ENCODE measurements at places on chromosomes 11 and 22.
A peak's percentile ranks its signal among the peaks of the same experiment; 100 is the strongest.

DNA sequence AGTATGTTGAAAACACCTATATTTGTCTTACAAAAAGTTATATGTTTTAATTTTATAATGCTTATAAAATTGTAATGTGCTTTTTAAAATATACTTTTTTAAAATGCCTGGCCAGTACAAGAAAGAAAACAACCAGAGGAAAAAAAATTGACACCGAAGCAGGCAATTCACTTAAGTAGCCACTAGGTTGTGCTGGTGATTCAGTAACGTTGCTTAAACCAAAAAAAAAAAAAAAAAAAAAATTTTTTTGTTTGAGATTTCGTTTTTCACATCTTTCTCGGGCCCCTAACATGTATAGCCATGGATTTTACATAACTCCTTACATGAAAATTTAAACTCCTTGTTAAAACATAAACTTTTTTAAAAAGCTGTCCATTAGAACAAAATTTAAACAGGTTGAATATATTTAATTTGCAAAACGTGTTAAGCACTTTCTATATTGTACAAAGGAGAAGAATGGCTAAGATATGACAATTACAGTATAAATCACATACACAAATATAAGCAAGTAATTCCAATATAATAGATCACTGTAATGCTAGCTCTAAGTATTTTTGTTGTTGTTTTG lies 9.2 kb downstream of the OR8B4 start:
- DNase-seq = no peak

GRCh38 chr11:13777341-13777985 lies 109.0 kb downstream of the FAR1 start:
- peak; percentile 58 for DNase-seq

- no peak for DNase-seq
Measured at GRCh38 chr22:46143491-46144147, 6.7 kb upstream of the PPARA start.

DNA sequence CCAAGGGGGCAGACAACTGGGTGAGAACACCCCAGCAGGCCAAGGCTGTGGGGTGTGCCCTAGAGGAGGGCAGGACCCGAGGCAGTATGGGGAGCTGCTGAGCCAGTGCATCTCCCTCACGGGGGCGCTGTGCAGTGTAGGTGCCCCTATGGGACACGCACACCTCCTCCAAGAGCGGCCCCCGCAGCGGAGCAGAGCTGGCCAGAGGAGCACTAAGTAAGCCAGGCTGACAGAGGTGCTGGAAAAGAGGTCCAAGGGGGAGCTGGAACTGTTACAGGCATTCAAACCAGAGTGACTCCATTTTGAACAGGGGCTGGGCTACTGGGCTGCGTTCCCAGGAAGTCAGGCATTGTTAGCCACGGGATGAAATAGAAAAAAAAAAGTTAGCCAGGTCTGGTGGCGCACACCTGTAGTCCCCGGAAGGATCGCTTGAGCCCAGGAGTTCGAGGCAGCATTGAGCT lies 41.8 kb downstream of the TST start:
- peak; percentile 64 for DNase-seq

GRCh38 chr11:70072861-70073755 lies 5.0 kb upstream of the ANO1 start:
- peak; percentile 39 for DNase-seq

DNA sequence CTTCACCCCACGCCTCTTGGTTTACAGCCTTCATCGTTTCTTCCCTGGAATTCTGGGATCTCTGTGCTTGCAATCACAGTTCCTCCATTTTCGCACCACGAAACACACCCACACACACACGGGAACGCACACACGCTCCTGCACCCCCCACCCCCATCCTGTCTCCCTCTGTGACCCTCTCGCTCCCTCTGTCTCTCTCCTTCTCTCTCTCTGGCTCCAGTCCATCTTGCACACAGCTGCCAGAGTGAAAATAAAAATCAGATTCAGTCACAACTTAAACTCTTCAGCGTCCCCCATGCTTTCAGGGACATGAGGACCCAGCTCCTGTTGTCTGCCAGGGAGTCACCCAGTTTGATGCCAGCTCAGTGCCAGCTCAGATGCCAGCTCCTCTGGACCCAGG lies 3.0 kb downstream of the GAL start:
- peak; percentile 43 for DNase-seq

DNA sequence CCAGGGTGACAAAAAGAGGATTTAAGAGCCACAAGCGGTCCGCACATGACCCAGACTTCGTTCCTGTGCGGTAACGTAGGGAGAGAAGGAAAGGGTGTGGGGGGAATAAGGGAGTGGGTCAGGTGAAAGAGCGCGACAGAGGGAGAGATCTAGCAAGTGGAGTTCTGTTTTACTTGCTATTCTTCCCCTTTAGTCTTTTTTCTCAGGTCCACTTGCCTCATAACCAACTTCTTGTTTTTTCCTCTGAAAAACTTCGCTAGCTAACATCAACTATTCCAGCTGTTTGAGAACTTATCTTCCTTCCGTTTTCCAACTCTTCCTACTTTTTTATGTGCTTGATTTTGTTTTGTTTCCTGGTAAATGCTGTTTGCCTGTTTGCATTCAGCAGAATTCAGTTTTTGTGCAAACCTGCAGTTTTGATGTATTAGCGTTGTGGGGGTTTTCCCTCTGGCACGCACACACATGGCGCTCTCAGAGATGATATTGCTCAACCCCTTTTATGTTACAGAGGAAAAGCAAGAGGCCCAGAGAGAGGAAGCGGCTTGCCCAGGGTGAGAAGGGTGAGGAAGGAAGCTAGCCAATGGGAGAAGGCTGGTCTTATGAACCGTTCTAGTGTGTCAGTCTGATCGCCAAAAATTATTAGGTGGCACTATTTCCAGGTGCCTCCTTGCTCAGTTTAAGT lies 592 bp upstream of the CTSC start:
- DNase-seq = no peak

GRCh38 chr11:68329978-68330699 lies 17.7 kb downstream of the LRP5 start:
- DNase-seq = no peak

DNA sequence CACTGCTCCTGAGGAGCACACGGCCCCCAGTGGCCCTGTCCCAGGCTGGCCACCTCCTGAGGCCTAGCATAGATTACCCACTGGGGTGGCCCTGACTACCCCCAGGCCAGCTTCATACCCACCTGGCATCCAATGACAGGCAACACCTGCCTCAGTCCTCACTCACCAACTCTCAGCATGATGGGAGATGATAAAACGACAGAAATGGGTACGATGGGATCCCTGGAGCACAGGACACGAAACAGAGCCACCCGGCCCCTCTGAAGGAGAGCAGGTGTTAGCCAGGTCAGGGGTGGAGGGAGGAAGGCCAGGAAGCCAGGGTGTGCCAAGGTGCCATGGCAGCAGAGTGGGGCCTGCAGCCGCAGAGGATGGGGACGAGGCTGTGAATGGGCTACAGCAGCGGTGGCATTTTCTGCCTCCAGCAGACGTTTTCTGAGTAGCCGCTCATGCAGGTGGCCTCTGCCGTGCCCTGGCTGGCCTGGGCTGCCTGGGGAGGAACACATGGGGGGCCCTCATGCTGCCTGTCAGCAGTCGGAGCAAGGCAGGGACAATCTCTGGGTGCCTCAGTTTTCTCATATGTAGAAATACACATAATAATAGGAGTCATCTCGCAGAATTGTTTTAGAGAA lies 50.2 kb upstream of the FGF3 start:
- peak; percentile 34 for DNase-seq

DNA sequence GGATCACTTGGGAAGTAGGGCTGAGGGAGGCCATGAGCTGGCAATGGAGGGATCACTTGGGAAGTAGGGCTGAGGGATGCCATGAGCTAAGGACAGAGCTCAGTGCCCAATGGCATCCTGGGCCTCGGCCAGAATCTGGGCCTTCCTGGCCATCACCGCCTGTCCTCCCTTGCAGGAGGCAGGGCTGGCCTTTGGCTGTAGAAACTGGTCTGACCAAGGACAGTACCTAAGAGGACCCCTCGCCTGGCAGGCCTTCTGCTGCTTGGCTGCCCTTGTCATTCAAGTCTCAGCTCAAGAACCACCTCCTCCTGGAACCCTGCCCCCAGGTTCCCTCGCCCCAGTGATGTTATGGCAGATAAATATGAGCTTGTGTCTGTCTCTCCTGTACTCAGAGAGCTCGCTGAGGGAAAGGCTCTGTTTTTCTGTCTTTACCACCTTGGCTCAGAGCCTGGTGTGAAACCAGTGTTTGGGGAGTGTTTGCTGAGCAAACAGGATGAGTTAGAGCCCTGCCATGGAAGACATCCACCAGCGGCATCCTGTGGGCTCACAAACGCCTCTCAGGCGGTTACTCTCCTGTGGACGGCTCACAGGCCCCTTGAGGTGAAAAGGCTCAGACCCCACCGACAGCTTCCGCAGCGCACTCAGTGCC lies 19.3 kb upstream of the RASL10A start:
- DNase-seq = no peak

DNA sequence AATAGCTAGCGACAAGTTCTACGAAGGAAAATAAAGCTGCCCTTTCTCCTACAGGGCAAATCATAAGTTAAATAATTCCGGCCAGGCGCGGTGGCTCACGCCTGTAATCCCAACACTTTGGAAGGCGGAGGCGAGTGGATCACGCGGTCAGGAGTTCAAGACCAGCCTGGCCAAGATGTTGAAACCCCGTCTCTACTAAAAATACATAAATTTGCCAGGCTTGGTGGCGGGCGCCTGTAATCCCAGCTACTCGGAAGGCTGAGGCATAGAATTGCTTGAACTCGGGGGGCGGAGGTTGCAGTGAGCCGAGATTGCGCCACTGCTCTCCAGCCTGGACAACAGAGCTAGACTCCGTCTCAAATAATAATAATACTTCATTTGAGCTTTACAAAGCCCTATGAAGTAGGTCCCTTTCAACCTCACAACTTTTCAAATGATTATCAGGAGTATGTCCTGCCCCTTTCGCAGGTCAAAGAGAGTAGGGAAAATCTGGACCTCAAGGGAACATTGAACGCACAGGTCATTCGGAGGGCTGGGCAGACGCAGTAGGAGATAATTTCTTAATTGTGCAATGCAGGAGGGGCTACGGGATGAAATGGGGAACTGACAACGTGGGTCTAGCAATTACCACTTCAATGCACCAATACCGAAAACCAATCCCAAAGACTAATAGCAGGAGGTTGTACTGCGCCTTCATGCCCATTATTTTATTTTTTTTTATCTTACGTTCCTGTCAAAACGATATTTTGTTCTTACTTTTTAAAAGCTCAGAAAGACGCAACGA lies 590 bp downstream of the COMMD9 start:
- DNase-seq = no peak

GRCh38 chr11:118916842-118917388 lies 8.8 kb downstream of the BCL9L start:
- peak; percentile 97 for DNase-seq

- DNase-seq = peak; percentile 71
Measured at GRCh38 chr22:38135133-38135706, 24.7 kb upstream of the BAIAP2L2 start.

- DNase-seq = no peak
Measured at GRCh38 chr11:110380836-110381622, 48.7 kb upstream of the FDX1 start.

GRCh38 chr11:44775366-44775984 lies 48.7 kb downstream of the TSPAN18 start:
- DNase-seq = peak; percentile 90

- DNase-seq = no peak
Measured at GRCh38 chr11:32108576-32108975, 17.7 kb downstream of the RCN1 start.

DNA sequence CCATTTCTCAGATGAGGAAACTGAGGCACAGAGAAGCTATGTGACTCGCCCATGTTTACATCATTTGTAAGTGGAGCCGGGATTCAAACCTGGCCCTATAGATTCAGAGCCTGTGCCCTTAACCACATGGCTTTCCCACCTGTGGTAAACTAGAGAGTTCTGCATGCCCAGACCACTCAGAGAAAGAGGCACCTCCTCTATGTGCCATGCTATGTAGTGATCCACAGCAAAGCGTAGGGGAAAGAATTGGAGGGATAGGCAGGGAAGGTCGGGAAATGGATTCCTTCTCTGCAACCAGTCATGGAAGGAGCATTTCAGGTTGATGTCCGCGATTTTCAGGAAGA lies 15.4 kb upstream of the POU2AF2 start:
- no peak for DNase-seq

GRCh38 chr11:86978756-86979608 lies 23.8 kb upstream of the FZD4 start:
- DNase-seq = no peak

DNA sequence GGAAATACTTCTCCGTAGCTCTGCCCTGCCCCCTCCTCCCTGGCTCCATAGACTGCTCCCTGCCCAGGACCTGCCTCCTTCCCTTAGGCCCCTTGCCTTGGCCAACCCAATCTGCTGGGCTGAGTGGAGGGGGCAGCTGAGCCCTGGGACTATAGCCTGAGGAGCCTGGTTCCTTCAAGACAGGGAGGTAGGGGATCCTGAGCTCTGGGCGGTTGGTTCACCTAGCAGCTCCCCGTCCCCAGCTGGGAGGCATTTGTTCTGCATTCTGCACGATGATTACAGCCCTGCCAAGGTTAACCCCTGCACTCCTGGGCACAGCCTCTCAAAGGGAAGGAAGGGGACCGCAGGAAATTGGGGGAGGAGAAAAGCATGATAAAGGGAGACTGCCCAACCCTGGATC lies 3.6 kb upstream of the CDC42EP1 start:
- no peak for DNase-seq

DNA sequence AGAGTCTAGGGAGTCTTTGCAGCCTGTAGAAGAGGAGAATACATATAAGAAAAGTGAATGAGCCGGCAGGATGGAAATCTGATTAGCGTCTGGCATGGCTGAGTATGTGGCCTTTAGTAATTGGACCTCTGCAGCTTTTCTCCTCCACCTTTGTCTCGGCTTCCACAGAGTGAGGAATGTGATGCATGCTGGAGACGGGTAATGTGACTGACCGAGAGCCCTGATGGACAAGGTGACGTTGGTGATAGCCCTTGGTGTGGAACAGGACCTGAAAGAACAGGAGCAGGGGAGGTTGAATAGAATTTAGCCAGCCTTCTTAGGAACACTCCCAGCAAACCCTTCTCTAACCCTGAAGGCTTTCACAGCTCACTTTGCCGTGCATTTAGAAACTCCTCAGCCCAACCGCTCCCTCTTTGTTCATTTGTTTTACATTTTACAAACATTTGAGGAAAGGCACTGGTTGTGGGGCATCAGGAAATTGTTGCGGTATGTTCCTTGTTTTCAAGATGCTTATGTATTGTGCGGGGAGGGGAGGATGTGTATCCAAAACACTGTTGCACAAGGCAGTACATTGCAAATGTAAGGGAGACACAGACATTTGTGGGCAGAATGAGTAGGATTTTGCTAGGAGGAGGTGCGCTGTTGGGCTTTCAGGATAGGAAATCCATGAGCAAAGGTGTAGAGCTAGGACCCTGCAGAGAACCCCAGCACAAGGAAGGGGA lies 6.9 kb downstream of the GTPBP1 start:
- no peak for DNase-seq

DNA sequence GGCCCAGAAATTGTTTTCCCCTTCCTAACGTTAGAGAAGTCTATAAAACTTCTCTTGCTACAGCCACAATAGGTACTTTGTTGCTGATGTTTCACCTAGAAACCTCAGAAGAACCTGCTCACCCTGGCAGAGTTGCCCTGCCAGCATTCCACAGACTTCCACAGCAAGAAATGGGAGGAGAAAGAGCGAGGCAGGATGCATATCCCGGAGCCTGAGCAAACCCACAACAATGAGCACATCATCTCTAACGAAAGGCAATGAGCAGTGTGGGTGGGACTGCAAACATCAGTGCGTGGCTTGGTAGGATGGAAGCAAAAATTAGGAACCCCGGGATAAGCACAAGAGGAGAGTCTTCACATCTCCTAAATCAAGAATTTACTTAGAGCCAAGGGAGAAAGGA lies 892.3 kb downstream of the OPCML start:
- no peak for DNase-seq
